ENCODE measurements at places on chromosomes 1 and 21. TPM values are rescaled to one million over a fixed set of nuclear protein-coding genes. Genes with fewer than 3 reads are reported as not detected.

OR2L13 gene
- total RNA-seq: not detected

DNA sequence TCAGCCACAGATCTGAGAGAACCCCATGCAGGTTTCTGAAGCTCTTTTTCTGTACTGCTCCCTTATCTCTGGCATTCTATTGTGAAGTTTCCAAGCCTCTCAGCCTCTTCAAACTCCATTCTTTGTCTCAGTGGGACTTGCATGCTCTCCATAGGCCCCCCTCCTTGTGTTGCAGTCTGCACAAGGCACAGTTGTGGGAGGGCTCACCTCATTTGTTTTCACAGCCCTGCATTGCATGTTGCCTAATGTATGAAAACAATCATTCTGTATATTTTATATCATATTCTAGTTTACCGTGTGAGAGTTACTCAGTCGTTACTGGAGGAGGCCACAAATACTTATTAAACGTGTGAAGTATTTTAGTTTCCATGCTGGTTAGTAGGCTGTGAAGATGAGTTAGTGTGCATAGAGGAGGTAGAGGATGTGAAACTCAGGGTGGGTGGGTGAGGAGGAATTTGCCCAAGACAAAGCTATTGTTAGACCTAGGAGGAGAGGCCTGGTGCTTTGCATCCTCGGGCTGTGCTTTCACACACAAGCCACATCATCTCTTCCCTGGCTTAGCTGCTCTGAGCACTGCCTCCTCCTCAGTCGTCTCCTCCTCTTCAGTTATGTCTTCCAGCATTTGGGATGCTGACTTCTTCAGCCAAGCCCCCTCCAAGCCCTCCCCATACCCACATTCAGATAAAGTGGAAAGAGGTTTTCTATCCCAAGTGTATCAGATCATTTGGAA lies 7.8 kb upstream of the CHI3L2 start:
- no peak for DNase-seq

DNA sequence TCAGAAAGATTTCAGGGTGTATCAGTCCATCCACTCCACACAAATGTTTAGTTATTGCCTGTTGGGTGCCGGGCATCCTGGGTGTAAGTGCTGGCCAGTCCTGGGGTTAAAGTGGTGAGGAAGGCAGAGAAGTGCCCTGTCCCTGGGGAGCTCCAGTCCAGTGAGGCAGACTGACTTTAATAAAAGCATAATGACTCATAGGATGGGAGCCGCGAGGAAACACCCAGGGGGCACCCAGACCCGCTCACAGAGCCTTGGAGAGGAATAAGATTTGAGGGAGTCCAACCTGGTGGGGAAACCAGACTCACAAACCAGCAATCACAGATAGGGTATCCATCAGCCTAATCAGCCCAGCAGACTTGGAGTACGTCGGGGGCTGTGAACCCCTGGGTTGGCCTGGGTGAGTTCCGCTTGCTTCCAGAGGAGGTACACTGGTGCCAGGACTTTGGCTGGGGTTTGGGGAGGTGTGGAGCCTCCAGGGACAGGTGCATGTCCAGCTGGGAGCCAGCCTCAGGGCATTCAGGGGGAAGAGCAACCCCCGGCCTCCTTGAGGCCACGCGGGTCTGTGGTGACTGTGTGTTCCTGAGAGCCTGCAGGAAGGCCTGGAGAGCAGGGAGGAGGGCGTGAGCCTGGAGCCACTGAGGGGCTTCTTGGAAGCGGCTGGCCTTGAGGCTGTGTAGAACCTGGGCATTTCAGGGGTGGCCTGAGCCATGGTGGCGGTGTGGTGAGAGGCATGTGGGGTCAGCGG lies 3.7 kb downstream of the PEAR1 start:
- no peak for DNase-seq

DNA sequence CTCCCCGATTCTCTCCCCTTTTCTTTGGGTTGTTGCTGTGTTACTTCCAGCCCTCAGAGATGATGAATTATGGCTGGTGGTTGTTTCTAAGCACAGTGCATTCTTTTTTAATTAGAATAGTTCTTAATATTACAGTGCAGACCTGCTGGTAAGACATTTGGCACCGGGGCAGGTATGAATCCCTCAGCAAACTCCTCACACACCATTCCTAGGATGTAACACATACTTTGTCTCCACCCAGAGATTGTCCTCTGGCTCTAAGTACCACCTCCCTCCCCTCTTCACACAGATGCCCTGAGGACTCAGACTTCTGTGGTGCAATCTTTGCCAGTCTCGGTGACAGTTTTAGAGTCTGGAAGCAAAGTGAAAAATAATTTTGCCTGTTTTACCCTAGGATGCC lies 143.1 kb downstream of the HLX start:
- no peak for DNase-seq

- DNase-seq: no peak
Measured at GRCh38 chr1:1928231-1929101, 9.4 kb upstream of the TMEM52 start.

- no peak for DNase-seq
Measured at GRCh38 chr1:215002471-215002870, 80.1 kb upstream of the KCNK2 start.

LINGO4 gene
- not detected for total RNA-seq

ITLN1 gene
- total RNA-seq: not detected

TNFRSF4 gene
- total RNA-seq: 0.34 TPM

- DNase-seq: no peak
Measured at GRCh38 chr1:36570006-36570405, 87.3 kb upstream of the CSF3R start.

DNA sequence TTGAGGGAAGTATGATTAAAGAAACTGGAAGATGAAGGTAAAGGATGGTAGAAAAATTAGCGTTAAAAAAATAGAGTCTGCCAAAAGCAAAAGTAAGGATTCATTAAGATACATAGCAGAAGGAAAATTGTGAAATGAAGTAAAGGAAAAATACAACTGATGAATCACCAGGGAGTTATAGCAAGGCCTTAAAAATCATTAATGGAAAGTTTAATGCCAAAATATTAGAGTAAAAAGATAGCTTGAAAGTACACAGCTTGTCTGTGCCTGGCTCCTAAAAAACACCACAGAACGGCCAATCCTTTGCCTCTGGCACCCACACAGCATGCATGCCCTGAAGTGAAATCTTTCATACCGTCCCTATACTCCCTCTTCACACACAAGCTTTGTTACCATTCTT lies 66.9 kb upstream of the APOBEC4 start:
- no peak for DNase-seq

GRCh38 chr1:104807590-104807989 lies 1057.9 kb downstream of the AMY1C start:
- no peak for DNase-seq

DNA sequence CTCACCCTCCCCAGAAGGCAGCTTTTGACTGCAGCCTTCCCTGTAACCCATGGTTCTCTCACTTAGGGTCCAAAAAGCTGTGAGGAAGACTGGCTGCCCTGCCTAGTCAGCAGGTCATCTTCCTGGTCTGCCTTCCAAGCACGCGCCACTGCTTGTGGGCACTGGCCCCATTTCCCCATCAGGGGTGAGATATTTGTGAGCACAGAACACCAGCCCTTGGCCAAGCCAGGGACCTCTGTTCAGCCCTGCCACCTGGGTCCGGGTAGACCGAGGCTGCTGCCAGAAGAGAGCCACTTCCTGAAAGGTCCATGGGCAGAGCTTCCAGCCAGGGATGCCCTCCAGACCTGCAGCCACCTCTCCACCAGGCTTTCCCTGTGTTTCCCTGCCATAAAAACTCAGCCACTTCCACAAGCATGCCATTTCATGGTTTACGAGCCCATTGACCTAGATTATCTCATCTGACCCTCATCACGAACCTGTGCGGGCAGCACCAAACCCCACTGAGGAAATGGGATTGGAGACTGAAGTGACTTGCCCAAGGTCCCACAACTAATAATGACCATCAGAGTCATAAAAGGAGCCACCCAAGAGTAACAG lies 40.5 kb downstream of the GLIS1 start:
- DNase-seq: no peak

GRCh38 chr1:178542554-178543289 lies 29.8 kb downstream of the TEX35 start:
- DNase-seq: peak; percentile 88

GRCh38 chr1:200082329-200082728 lies 54.8 kb downstream of the NR5A2 start:
- no peak for DNase-seq

GRCh38 chr1:2194319-2194897 lies at the start of gene FAAP20:
TSS of gene FAAP20 (minus strand) at chr1:2194772. CDS start at chr1:2194749, 23 bp downstream.
- DNase-seq: no peak

GRCh38 chr1:73859227-73859626 lies 338.7 kb downstream of the LRRIQ3 start:
- DNase-seq: no peak

DNA sequence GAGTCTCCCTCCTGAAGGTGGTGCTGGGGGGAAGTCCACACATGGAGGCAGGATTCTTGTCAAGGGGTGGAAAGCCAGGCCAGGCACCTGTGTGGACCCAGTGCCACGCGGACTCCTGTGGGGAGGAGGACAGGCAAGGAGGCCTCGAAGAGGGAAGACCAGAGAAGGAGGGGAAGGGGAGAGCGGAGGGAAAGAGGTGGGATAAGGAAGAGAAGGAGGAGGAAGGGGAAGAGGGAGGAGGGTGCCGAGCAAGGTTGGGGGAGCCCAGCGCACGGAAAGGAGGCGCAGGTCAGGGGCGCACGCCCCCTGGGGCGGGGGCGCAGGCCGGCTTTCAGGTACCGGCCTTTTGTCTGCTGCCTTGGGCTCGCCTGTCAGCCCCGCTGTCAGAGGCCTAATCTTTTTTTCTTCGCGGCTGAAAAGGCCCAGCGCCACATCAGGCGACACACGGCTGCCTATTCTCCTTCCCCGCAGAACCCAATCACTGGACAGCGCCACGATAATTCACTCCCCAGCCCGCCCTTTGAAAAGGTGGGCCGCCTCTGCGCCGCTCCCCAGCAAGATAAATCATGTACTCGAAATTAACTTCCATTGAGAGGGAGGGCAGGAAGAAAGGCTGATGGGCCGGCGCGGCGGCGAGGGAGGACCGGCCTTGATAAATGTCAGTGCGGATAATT lies 42.5 kb downstream of the PRDM16 start:
- no peak for DNase-seq

HPCAL4 gene
- total RNA-seq: 0.69 TPM

BTBD19 gene
- 43.7 TPM for total RNA-seq

GRCh38 chr1:185598332-185598731 lies 135.9 kb upstream of the HMCN1 start:
- DNase-seq: no peak

CD1E gene
- not detected for total RNA-seq

DNA sequence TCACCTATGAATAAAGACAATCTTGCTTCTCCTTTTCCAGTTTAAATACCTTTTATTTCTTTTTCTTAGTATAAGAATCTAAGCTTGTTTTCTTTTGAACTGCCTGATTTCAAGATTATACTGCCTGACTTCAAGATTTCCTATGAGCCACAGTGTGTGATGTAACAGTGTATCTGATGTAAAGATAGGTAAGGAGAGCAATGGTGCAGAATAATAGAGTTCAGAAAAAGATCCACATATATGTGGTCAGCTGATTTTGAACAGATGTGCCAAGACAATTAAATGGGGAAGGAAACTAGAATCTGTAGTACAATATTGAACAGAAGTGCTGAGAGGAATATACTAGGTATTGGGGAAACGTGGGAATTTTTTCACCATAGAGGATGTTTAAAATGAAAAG lies 21.0 kb downstream of the EXO1 start:
- DNase-seq: no peak

- DNase-seq: no peak
Measured at GRCh38 chr1:11984121-11984520, 3.9 kb downstream of the MFN2 start.

GRCh38 chr1:21536218-21536617 lies 27.0 kb downstream of the ALPL start:
- DNase-seq: no peak

TINAGL1 gene
- total RNA-seq: 212 TPM

DNA sequence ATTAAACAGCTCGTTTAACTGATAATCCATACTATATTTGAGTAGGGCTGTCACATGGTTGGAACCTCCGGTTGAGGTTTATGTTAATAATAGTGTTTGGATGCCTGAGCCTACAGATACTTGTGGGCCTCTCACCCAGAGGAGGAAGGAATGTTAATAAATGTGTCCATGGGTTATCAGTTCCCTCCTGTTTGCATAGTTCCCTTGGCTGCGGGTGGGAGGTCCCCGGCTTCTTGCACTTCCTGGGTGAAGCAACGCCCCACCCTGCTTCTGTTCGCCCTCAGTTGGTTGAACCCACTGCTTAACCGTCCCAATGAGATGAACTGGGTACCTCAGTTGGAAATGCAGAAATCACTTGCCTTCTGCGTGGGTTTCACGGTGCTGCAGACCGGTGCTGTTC lies 23.6 kb upstream of the GBP1 start:
- DNase-seq: no peak

ABL2 gene
- 22.7 TPM for total RNA-seq

DNA sequence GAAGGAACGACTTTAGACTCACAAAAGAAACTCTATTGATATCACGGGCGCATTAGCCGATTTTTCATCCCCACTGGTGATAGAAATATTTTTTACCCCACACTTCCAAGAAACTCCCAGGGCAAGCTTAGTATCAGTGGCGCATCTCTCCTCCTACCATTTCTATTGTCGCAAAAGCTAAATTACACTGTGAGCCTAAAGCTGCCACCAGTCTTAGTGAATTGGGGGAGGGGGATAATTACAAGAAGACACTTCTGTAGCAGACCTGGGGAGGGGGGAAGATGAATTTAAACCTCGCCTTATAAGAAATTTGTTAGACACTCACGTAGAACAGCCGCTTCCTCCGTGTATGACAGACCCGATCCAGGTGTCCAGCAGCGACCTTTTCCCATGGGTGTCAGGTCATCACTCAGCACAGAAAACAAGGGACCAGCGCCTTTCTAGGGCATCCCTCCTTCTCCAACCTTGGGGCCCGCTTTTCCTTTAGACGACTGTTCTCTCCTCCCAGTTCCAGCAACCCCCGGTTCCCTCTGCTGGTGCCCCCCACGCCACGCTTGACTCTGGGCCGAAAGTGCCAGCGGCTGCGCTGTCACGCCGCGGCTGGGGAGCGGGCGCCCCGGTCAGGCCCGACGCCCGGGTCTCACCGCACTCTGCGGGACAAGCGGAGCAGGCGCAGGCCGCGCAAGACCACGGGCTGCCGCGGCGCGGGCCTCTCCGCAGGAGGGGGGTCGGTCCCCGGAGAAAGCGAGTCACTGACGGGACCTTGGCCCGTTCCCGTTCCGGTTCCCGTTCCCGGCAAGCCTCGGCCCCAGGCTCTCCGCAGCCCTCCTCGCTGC lies 821 bp downstream of the PHC2 start:
- DNase-seq: peak; percentile 33

LRRC41 gene
- total RNA-seq: 116 TPM

DNA sequence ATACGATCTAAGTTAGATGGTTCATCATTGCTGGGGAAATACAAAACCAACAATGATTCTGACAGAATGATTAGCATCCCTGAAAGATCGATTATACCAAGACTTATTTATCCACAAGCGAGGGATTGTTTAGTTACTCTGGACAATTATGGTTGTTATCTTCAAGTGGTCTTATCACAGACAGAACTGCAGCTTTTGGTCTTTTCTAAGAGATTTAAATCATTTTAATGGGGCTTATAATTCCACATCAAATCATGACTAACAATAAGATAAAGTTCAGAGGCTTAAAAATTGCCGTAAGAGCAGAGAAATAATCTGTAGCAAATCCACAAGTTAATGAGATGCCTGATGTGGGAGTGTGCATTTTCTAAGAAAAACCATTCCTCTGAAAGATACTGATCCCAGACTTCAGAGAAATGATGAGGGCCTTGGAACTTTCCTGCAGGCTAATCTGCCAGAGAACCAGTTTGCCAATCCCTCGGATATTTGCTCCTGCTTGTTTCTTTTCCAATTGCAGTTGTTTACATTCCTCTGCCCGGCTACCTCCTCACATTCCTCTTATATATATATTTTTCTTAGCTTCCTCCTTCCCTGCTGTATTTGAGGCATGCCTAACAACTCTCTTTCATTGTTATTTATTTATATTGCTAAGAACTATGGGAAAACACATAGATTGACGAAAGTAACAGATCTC lies 134.8 kb downstream of the BACH1 start:
- no peak for DNase-seq

CFAP141 gene
- total RNA-seq: not detected
